B cell (primary cell): ENCODE measurements at places on chromosomes 12 and 14.

DNA sequence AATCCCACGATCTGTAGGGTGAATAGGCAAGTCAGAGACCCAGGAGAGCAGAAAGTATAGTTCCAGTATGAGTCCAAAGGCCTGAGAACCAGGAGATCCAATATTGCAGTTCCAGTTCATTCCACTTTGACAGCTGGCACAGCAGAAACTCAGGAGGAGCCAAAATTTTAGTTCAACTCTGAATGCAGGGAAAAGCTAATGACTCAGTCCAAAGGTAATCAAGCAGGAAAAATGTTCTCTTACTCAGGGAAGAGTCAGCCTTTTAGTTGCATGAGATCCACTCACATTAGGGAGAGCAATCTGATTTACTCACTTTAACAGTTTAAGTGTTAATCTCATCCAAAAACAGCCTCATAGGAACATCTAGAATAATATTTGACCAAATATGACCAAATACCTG is 130.2 kb upstream of the LRFN5 start:
- no peak for DNase-seq

DNA sequence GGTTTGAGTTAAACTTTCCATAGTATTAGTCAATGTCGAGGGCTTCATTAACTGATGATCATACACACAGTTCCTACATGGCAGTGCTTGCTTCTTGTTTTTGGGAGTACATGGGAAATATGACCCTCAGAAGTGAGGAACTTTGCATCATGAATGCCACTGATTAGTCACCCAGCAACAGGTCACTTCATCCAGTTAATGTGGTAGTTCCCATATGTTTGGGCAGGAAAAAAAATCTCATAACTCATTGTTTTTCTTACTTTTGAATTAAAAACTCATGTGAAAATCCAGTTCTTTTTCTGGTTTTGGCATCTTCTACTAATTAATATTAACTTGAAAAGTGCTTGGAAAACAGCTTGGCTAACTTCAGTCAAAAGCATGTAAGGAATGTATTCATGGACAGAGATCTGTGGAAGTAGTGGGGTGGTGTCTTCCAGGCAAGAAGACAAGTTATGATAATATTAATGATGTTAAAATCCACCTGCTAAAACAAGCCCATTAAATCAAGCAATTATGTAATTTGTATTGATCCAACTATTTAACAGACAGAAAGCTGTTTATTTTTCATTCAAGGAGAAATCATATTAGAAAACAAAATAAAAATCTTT is 309.1 kb upstream of the NAV3 start:
- no peak for DNase-seq

- peak; percentile 4 for DNase-seq
Measured at GRCh38 chr14:40417777-40418401, 985.7 kb upstream of the FBXO33 start.

DNA sequence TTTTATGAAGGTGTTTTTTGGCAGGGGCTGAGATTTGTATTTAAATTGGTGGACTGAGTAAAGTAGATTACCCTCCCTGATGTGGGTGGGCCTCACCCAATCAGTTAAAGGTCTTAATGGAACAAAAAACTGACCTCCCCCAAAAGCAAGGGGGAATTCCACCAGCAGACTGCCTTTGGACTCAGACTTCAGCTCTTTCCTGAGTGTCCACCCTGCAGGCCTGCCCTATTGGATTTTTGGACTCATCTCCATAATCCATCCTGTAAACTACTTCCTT is 228.4 kb upstream of the CAND1 start:
- DNase-seq: no peak

DNA sequence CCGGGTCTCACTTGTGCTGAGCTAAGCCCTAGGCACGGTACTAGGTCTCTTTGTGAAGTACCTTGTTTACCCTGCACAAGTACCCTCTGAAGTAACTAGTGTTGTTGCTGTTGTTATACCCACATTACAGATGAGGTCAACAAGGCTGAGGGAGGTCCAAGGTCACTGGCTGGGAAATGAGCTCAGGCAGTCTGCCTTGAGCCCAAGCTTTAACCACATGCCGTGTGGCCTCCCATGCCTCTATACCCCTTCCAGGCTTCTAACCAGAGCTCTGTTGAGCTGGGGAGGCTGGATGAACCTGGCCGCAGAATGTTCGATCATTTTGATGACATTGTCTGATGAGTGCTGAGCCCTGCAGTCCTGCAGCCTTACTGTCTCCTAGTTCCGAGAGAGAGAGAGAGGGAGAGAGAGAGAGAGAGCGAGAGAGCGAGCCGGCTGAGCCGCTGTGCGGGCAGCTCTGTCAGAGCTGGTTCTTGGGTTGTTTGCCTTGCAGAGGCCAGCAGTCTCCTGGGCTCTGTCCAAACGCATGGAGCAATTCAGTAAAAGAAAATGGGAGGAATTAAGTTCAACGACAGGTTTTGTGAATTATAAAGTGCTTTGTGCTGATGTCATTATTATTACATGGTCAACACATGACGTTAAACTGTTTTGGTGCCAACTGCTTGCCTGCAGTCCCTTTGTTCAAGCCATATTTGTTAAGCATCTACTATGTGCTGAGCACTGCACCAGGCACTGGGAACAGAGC is 13.1 kb downstream of the JDP2 start:
- DNase-seq: no peak

DNA sequence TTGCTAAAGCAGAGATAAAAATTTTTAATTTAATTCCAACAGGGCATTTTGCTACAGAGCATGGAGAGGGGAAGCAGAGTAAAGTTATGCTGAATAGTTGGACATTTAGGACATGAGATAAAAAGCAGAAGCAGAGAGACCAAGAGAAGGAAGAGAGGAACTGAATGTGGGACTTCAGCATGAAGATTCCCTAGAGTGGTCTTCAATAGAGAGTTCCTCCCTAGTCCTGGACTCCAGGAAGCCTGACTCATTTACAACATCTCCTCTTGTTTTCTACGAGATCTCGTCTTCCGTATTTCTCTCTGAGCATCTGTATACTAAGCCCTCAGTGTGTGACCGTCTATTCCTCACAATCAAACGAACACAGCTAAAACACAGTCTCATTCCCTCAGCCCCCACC is 35.2 kb upstream of the IFT81 start:
- DNase-seq: no peak
